Chondrocyte (in vitro differentiated cells): ENCODE measurements at places on chromosomes 5 and 9. TPM values are rescaled to one million over a fixed set of nuclear protein-coding genes. Genes with fewer than 3 reads are reported as not detected.

DNA sequence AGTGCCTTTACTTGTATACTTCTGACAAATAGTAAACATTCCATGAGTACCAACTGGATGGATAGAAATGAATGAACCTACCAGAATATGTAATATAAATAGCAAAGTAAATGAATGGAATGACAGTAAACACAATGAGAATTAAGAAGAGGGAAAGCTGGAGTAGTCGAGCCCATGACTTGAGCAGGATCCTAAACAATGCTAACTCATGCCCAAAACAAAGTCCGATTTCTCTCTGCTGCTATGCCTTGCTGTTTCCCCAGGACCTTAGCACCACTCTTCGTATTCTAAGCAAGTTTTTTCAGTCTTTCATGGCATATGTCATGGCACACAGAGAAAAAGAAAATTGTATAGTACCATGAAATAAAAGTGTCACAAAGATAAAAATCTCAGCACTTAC is 1.8 kb downstream of the XPA start:
- H3K4me1 ChIP-seq, result peaks cover 37% of the 10 kb centered on the region
- no peaks in the 10 kb centered on the region for H3K27me3 ChIP-seq

- no peaks in the 10 kb centered on the region for H3K36me3 ChIP-seq
- peaks cover 22% of the 10 kb centered on the region for H3K27me3 ChIP-seq
- no peak for DNase-seq
- no peak overlapping the region for H3K27ac ChIP-seq
- no peak overlapping the region for H3K4me3 ChIP-seq
These were observed 69.5 kb upstream of the ANXA1 start for GRCh38 chr9:73081979-73082657.

- no peak overlapping the region for H3K4me3 ChIP-seq
- no peaks in the 10 kb centered on the region for H3K27me3 ChIP-seq
- no peak overlapping the region for H3K27ac ChIP-seq
- peaks cover 37% of the 10 kb centered on the region for H3K36me3 ChIP-seq
- peaks cover 5% of the 10 kb centered on the region for H3K4me1 ChIP-seq
- DNase-seq, result no peak
These were observed 65.2 kb downstream of the ERAP1 start for GRCh38 chr5:96742538-96742937.

PRRT1B gene
- total RNA-seq, result not detected in 3 replicates
